ENCODE measurements at places on chromosomes 11 and 22. TPM values are rescaled to one million over a fixed set of nuclear protein-coding genes. Genes with fewer than 3 reads are reported as not detected.

GRCh38 chr11:134882141-134882540 is 470.1 kb upstream of the B3GAT1 start:
- DNase-seq = no peak

- no peak for DNase-seq
These were observed 22.8 kb downstream of the GRAP2 start for GRCh38 chr22:39923696-39924095.

DNA sequence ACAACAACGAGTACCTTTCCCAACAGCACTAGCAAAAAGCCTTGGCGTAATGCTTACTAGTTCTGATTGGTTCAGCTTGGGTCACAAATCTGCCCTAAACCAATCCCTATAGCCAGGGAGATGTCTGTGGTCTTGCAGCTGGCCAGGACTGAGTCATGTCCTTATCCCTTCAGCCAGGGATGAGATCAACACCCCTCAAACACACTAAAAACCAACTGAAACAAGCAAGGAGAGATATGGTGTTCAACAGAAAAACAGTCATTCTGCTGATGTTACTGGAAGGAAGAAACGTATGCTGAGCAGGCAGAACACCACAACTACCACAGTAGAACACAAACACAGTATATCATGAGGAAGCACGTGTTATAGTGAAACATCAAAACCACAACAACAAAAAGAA is 375.6 kb downstream of the LARGE1 start:
- no peak for DNase-seq

DNA sequence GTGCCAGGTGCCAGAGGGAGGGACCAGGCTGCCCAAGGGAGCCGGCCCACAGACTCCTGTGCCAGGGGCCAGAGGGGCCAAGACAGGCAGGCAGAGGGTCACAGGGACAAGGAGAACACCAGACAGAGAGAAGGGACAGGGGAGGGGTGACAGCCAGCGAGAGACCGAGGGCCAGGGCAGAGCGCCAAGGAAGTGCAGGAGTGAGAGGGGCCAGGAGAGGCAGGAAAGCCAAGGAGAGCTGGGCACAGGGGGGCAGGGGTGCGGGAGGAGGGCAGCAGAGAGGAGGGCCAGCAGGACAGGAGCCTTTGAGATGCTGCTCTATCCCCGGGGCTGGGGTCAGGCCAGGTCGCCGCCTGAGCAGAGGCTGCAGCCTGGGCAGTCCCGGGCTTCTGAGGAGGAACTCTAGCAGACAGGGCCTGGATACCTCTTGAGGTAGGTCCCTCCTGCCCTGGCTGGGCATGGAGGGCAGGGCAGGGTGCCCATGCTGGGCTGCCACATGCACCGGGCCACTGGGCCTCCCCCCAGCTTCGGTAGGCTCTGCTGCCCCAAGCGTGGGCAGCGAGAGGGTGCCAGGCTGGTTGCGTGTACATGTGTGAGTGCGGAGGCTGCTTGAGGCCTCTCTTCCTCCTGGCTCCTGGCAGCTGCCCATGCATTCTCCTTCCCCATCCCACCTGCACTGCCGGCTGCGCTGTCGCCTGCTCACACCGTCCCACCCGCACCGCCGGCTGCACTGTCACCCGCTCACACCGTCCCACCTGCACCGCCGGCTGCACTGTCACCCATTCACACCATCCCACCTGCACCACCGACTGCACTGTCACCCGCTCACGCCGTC is 12.2 kb downstream of the LSP1 start:
- DNase-seq = no peak

GRCh38 chr11:10701982-10702381 is 8.4 kb upstream of the IRAG1 start:
- DNase-seq = no peak

DNA sequence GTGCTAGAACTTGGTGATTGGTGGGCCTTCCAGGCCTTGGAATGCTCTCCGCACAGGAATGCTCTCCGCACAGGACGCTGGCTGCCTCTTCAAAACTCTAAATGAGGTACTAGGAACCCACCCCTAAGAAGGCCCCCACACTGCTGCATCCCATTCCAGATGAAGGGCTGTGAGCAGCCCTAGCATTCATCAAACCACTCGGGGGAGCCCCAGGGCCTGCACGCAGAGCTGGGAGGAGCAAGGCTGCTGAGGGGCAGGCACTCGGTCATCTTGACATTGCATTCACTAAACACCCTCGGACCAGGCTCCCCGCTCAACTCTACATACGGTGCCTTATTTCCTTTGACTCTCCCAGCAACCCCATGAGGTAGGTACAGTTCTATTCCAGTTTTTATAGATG is 49.2 kb upstream of the EMID1 start:
- DNase-seq = no peak

CASP12 gene
- total RNA-seq = 3.9 TPM

RFPL3 gene
- not detected for total RNA-seq
